ENCODE measurements at places on chromosomes 6 and 20.

DNA sequence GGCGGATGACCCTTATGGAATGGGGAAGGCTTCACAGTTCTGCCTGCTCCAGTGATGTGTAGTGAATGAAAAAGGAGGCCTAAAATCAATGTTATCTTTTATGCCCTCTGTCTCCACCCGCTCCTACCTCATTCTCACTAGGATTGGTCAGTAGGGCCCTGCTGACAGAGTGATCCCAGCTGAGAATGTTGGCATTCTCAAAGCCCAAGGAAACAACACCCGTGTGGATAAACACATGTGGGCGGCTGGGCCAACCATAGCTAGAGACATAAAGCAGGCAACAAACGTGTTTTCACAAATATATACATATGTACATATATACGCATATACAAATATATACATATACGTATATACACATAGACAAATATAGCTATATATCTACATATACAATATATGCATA is 4.5 kb downstream of the RIPK1 start:
- no peak for DNase-seq

GRCh38 chr20:59850018-59850641 is 83.3 kb downstream of the SYCP2 start:
- peak; percentile 11 for DNase-seq

- DNase-seq: no peak
Measured at GRCh38 chr6:104589940-104590339, 269.8 kb downstream of the HACE1 start.

DNA sequence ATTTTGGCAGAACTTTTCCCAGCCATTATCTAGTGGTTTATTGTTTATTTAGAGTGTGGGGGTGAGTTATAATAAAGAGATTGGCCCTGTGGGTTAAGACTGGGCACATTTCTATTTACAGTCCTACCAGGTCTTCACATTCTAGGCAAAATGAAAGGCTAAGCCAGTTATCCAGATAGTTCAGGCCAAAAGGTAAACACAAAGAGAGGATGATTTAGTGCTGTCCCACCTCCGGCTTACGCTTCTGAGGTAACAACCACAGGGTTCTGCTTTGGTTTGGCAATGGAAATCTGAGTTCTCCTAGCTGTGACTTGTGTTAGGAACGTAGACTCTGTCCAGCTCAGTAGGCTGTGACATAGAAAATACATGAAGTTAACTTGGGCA is 50.3 kb upstream of the PTPRK start:
- no peak for DNase-seq

DNA sequence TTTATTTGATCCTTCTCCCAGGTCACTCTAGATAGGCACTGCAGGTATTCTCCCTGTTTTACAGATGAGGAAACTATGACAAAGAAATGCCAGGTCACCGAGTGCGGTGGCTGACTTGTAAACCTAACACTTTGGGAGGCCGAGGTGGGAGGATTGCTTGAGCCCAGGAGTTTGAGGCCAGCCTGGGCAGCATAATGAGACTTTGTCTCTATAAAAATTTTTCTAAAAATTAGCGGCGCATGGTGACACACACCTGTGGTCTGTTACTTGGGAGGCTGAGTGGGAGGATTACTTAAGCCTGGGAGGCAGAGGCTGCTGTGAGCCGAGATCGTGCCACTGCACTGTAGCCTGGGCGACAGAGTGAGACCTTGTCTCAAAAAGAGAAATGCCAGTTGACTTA is 5.1 kb downstream of the RALGAPB start:
- DNase-seq: no peak

DNA sequence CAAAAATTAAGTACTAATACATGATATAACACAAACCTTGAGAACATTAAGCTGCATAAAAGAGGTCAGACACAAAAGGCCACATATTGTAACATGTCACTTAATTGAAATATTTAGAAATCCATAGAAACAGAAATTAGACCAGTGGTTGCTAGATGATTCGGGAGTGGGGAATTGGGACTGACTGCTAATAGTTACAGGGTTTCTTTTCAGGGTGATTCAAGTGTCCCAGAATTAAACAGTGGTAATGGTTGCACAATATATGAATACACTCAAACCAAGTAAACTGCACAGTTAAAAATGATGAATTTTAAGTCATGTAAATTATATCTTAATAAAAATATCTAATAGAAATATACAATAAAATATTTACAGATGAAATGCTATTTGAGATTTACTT is 174.5 kb downstream of the WDR27 start:
- no peak for DNase-seq

Measured in DMS153 (cell line).